Activated naive CD4-positive, alpha-beta T cell treated with anti-CD3 and anti-CD28 coated beads, Interleukin-2, amount 50 U/mL, for 72 hours (primary cell): ENCODE measurements at places on chromosomes 7 and 10. TPM values are rescaled to one million over a fixed set of nuclear protein-coding genes. Genes with fewer than 3 reads are reported as not detected.
A peak's percentile ranks its signal among the peaks of the same experiment; 100 is the strongest.

DNA sequence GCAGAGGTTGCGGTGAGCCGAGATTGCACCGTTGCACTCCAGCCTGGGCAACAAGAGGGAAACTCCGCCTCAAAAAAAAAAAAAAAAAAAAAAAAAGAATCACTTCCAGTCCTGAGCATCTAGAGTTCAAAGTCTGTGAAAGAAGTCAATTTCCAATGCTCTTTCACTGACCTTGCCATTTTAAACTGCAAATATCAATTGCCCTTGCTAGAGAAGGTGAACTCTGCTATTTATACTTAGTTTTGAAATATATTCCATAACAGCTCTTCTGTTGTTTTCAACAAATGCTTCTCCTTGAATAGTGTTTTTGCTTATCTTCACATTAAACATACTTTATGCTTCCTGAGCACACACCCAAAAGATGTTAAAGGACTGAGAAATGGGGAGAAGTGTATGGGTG lies 331.3 kb downstream of the PHTF2 start:
- no peak for DNase-seq

The TSPAN12 gene
- total RNA-seq, result not detected

GRCh38 chr10:112209684-112210131 lies 26.1 kb upstream of the GPAM start:
- DNase-seq, result no peak

DNA sequence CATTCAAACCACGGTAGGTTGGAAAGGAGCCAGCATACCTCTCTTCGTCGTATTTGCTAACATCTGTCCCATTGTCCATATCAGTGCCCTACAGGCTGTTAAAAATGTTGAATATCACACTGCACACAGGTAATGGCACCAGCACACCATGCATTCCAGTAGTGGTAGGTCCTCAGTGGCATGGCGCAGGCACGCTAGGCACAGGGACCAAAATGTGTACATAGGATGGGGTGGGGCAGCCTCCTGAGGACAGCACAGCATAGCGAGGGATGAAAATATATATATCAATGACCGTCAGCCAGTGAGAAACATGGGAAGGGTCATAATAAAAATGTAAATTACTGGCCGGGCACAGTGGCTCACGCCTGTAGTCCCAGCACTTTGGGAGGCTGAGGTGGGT lies 99.9 kb upstream of the CTBP2 start:
- DNase-seq, result no peak

The PCLO gene
- total RNA-seq, result 0.02 TPM

DNA sequence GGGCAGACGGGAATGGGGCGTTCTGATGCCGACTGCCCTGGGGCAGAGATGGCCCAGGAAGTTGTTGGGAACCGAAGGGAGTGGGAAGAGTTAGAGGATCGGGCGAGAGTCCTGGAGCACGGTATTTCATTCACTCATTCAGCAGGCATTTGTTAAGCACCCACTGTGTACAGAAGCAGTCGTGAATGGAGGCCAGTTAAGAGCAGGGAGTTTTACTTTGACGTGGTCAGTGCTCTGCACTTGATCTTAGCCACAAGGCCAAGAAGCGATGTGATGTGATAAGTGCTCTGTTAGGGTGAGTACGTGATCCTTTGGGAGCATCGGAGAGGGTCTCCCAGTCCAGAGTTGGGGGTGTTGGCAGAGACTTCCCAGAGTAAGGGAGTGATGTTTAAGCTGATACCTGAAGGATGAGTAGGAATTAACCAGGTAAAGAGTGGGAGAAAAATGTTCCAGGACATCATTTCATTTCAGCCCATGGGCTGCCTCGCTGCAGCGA lies 890 bp downstream of the ZFYVE27 start:
- DNase-seq, result peak; percentile 17

The CYP2C19 gene
- not detected for total RNA-seq

- no peak for DNase-seq
These were observed 193.9 kb downstream of the NXPH1 start for GRCh38 chr7:8627325-8627724.

DNA sequence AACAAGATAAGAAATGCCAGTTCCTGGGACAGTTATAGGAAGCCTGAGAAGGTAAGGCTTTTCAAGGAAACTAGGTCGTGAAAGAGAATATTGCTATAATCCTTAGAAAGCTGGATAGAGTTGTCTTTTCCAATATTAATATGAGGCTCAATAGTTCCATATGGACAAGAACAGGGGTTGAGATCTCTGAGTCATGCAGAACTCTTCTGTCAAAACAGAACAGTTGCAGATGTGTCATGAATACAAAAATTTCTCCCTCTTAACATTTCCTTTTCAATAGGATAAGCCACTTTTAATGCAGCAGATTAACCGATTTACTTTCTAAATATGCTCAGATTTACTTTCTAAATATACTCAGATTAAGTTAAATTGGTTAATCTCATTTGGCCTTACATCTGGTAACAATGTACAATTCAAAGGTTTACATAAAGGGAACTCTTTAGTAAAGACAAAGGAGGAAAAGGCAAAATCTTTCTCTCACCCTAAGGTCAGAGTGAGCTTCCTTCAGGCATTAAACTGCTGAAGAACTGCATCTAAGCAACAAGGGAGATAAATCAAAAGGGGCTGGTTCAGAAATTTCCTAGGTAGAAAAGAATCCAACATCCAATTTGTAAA lies 104.7 kb upstream of the PCDH15 start:
- DNase-seq, result no peak

DNA sequence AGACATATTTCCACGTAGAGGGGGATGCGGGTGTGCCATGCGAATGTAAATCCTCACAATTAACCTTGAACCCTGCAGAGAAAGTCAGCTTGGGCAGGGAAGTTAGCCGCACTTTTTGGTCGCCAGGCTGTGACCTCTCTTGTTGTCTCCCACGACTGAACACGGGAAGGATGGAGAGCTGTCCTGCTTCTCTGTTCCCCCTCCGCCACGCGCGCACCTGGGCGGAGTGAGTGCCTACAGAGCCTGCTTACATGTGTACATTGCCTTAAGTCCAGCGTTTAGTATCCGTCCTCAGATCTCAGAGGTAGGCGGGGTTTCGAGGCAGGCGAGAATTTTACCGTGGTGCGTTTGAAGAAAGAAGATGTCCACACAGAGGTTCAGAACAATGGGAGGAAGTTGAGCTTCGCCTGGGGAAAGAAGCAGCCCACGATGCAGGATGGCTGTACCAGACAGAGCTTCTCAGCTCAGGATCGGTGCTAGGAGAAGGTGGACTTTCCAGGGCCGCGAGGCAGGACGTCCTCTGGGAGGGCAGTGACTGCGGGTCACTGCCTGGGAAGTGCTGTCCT lies 482 bp upstream of the ERCC6 start:
- DNase-seq, result no peak

GRCh38 chr10:25505466-25505865 lies 330.7 kb downstream of the GPR158 start:
- no peak for DNase-seq

- DNase-seq, result no peak
These were observed 45.1 kb upstream of the CDK14 start for GRCh38 chr7:90551036-90551435.

The LRRC17 gene
- not detected for total RNA-seq

The POLR1F gene
- 26.0 TPM for total RNA-seq

DNA sequence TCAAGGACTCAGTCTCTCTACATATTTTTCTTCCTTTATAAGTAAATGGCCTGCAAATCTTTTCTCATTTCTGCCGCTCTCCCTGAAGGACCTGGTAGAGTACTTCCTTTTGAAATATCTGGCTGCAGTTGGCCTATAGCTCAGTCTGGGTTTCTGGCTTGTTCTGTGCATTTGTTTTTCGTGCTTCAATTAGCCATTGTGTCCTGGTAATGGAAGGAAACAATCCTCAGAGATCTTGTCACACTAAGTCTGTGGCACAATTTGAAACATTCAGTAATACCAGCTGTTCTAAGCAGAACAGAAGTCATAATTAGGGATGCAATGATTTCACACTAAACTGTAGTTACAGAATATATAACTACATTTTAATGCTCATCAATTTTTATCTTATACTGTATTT lies 545.0 kb downstream of the NRG3 start:
- no peak for DNase-seq

The TRIP6 gene
- 34.4 TPM for total RNA-seq

GRCh38 chr10:121244818-121245217 lies 353.4 kb downstream of the FGFR2 start:
- DNase-seq, result no peak

GRCh38 chr10:126907423-126907970 lies 2.3 kb downstream of the DOCK1 start:
- DNase-seq, result no peak

The BTRC gene
- total RNA-seq, result 12.0 TPM

The HMX2 gene
- 0.60 TPM for total RNA-seq

GRCh38 chr7:7157177-7157886 lies 25.0 kb upstream of the C1GALT1 start:
- peak; percentile 56 for DNase-seq

The SPDYE18 gene
- 0.68 TPM for total RNA-seq

DNA sequence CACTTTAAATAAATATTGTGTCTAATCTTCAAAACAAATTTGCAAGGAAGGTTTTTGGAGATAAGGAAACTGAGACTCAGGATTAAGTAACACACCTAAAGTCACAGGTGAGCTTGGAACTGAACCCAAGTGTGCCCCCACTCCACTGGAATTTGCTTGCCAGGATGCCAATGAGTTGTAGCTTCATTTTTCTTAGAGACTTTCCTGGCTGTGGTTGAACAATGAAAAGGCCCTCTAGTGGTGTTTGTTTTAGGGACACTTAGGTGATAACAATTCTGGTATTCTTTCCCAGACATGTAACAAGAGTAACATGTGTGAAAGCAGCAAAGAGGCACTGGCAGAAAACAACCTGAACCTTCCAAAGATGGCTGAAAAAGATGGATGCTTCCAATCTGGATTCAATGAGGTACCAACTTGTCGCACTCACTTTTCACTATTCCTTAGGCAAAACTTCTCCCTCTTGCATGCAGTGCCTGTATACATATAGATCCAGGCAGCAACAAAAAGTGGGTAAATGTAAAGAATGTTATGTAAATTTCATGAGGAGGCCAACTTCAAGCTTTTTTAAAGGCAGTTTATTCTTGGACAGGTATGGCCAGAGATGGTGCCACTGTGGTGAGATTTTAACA lies 1.5 kb downstream of the IL6 start:
- no peak for DNase-seq

The RNF133 gene
- total RNA-seq, result not detected

The TMEM236 gene
- 0.05 TPM for total RNA-seq

GRCh38 chr10:10315989-10316388 lies 701.7 kb upstream of the CELF2 start:
- no peak for DNase-seq

GRCh38 chr10:123800821-123801220 lies 90.8 kb downstream of the CPXM2 start:
- no peak for DNase-seq

DNA sequence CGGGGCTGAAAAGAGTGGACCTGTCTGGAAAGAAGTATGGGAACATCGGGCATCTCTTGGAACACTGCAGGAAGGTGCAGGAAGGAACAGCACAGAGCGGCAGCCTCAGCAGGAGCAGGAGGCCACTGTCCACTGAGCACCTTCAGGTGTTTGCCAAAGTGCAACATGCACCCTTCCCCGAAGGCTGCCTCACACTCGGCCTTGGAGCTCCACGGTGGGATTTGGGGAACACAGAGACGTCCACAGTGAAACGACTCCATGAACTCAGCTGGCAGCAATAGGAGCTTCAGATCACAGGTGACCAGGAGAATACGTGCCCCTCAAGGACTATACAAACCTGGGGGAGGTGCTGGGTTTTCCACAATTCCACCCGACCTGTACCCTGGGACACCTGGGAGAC lies 140.3 kb upstream of the RET start:
- no peak for DNase-seq

DNA sequence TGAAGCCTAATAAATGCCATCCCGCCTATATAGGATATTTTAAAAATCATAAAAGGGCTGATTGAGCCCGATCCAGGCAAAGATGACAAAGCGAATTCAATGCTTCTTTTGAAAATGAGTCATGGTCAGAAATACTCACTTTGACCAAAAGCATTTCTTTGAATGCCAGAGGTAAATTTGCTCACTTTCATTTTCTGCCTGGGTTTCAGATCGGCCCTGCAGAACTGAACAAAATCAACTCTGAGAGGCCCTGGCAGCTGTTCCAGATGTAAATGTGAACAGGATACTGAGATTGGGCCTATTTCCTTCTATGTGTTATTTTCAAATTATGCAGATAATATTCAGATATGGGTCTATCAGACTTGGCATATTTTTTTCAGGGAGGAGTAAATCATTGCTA lies 114.8 kb upstream of the ARID5B start:
- DNase-seq, result no peak

The TAS2R3 gene
- 2.1 TPM for total RNA-seq

The CRYGN gene
- 0.61 TPM for total RNA-seq
